Fibroblast of the aortic adventitia (primary cell): ENCODE measurements at places on chromosomes 13 and 19. TPM values are rescaled to one million over a fixed set of nuclear protein-coding genes. Genes with fewer than 3 reads are reported as not detected.

DNA sequence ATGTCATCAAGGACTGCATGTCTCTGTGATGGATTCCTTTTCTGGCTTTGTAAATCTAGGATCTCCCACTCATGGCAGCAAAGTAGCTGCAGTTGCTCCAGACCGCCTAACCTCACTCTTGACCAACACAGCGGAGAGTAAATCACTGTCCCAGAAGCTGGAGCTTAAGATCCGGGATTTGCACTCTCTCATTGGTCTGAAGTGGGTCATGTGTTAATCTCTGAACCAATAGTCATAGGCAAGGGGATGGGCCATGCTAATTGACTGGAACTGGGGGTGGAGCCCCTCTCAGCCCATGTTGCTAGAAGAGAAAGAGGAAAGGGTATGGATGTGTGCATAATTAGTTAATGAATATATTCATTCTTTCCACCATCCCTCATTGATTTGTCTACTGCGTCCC is 34.0 kb downstream of the VAV1 start:
- no peak for DNase-seq

DNA sequence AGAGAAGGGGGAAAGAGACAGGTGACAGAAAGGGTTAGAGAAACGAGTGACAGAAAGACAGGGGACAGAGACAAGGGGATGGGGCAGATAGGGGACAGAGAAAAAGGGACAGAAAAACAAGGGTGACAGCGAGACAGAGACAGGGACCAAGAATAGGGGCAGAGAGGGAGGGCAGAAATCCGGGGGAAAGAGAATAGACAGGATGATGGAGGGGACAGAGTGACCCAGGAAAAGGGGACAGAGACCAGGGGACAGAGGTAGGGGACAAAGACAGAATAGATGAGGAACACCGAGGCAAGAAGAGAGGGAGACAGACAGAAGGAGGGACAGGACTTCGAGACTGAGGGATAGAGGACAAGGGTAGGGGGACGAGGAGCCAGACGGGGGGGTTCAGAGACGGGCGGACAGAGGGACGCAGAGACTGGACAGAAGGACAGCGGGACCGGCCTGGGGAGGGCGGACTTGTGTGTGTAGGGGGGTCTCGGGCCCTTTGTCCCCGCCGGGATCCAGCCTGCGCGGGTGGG is 593 bp downstream of the CADM4 start:
- DNase-seq: no peak

GRCh38 chr19:38970664-38971532 is 4.6 kb downstream of the FBXO17 start:
- peak; percentile 9 for DNase-seq

GRCh38 chr13:40017662-40018262 is 362.3 kb downstream of the COG6 start:
- no peak for DNase-seq

Gene EPS8L1
- 0.63 and 1.5 TPM in 2 replicates for total RNA-seq

Gene DACT3
- 5.1 and 17.5 TPM in 2 replicates for total RNA-seq

Gene VAV1
- total RNA-seq: not detected in 2 replicates

- DNase-seq: no peak
Observed at GRCh38 chr13:103299079-103299478, 232.9 kb upstream of the SLC10A2 start.

DNA sequence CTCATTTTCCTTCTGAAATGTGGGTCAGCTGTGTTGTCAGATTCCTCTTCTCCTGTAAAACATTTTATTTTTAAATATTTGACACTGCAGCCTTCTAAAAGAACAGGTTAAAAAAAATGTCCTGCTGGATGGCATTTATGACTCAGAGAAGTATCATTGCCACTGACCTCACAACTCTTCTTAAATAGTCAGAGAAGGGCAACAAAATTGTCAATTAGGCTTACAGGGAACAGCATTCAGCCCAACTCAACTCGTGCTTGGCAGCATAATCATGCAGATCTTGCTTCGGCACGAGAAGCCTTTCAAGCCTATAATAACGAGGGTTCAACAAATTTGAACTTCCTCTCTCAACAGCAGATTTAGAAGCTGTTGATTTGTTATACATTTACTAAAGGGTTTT is 296.7 kb upstream of the DACH1 start:
- no peak for DNase-seq

GRCh38 chr13:29294821-29295220 is 300.7 kb downstream of the SLC7A1 start:
- DNase-seq: no peak

Gene ZFR2
- not detected in 2 replicates for total RNA-seq
